ENCODE measurements at places on chromosomes 5 and 9. TPM values are rescaled to one million over a fixed set of nuclear protein-coding genes. Genes with fewer than 3 reads are reported as not detected.

GRCh38 chr5:117486261-117486660 is 911.6 kb upstream of the SEMA6A start:
- no peaks in the 10 kb centered on the region for H3K27me3 ChIP-seq
- no peaks in the 10 kb centered on the region for H3K4me1 ChIP-seq
- H3K4me3 ChIP-seq, result no peak overlapping the region
- no peak overlapping the region for H3K27ac ChIP-seq

- H3K4me1 ChIP-seq, result peaks cover 20% of the 10 kb centered on the region
- H3K36me3 ChIP-seq, result no peaks in the 10 kb centered on the region
- no peak overlapping the region for H3K4me3 ChIP-seq
- DNase-seq, result no peak
- H3K27ac ChIP-seq, result peak overlapping the region; percentile 13
Measured at GRCh38 chr5:141839015-141839513, 39.1 kb downstream of the PCDH1 start.

- no peak for DNase-seq
- no peaks in the 10 kb centered on the region for H3K4me1 ChIP-seq
- H3K4me3 ChIP-seq, result no peak overlapping the region
- H3K27me3 ChIP-seq, result no peaks in the 10 kb centered on the region
- no peak overlapping the region for H3K27ac ChIP-seq
- no peaks in the 10 kb centered on the region for H3K36me3 ChIP-seq
Measured at GRCh38 chr5:144131261-144131660, 39.2 kb downstream of the YIPF5 start.

DNA sequence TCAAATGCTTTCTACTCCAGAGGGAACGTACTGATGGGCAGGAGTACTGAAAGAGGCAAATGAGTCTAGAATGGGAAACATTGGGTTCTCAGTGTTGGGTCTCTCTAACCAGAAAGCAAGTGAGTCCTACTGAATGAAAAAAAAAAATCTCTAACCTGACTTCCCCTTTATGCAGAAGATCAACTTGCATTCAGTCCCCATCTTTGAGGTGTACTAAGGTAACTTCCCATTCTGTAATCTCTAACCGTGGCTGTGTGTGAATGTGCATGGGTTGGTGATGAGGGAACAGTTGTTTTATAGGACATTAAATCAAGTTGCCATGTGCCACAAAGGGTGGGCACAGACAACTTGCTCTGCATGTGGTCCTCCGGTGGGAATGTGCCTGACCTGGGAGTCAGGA is 264.6 kb upstream of the CLINT1 start:
- H3K4me3 ChIP-seq, result no peak overlapping the region
- no peaks in the 10 kb centered on the region for H3K36me3 ChIP-seq
- DNase-seq, result no peak
- no peaks in the 10 kb centered on the region for H3K27me3 ChIP-seq
- H3K27ac ChIP-seq, result no peak overlapping the region

- no peak for DNase-seq
- no peak overlapping the region for H3K27ac ChIP-seq
Measured at GRCh38 chr9:109940561-109940960, 160.6 kb downstream of the PALM2AKAP2 start.

DNA sequence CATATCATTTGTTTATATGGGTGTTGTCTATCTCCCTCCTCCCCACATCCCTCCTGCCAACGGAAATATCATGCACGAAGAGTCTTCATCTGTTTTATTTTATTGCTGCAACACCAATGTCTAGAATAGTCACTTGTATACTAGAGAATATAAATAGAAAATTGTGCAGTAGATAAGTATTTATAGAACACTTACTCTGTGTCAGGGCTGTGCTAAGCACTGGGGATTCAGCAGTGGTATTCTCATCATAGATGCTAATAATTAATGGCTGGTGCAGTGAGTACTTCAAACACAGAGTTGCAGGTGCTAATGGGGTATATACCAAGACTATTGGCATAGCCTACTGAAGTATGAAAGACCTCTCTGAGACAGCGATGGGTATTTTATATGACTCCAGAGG is 353.5 kb upstream of the CDH6 start:
- H3K4me3 ChIP-seq, result no peak overlapping the region
- DNase-seq, result no peak
- no peaks in the 10 kb centered on the region for H3K4me1 ChIP-seq
- H3K27me3 ChIP-seq, result no peaks in the 10 kb centered on the region
- no peaks in the 10 kb centered on the region for H3K36me3 ChIP-seq

- no peak overlapping the region for H3K27ac ChIP-seq
- no peaks in the 10 kb centered on the region for H3K27me3 ChIP-seq
- no peaks in the 10 kb centered on the region for H3K4me1 ChIP-seq
- no peak for DNase-seq
Measured at GRCh38 chr5:28734396-28734795, 1696.0 kb upstream of the CDH9 start.

GADD45G gene
- 16.2 TPM for total RNA-seq

SPINK4 gene
- total RNA-seq, result not detected

DNA sequence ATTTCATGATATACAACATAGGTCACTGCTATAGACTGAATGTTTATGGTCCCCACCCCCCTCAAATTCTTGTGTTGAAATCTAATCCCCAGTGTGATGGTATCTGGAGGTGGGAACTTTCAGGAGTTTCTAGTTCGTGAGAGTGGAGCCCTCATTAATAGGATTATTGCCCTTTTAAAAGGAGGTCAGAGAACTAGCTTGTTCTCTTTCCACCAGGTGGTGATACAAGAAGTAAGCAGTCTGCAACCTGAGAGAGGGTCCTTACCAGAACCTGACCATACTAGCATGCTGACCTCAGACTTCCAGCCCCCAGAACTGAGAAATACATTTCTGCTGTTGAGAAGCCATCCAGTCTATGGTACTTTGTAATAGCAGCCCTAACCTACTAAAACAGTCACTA is 33.3 kb downstream of the TMEM161B start:
- no peaks in the 10 kb centered on the region for H3K36me3 ChIP-seq
- H3K27me3 ChIP-seq, result no peaks in the 10 kb centered on the region
- no peak overlapping the region for H3K4me3 ChIP-seq
- DNase-seq, result no peak
- no peak overlapping the region for H3K27ac ChIP-seq

GRCh38 chr9:16598316-16598715 is 272.2 kb downstream of the BNC2 start:
- H3K4me3 ChIP-seq, result no peak overlapping the region
- H3K36me3 ChIP-seq, result no peaks in the 10 kb centered on the region
- H3K27ac ChIP-seq, result no peak overlapping the region
- DNase-seq, result no peak

PCSK5 gene
- 22.6 TPM for total RNA-seq

DNA sequence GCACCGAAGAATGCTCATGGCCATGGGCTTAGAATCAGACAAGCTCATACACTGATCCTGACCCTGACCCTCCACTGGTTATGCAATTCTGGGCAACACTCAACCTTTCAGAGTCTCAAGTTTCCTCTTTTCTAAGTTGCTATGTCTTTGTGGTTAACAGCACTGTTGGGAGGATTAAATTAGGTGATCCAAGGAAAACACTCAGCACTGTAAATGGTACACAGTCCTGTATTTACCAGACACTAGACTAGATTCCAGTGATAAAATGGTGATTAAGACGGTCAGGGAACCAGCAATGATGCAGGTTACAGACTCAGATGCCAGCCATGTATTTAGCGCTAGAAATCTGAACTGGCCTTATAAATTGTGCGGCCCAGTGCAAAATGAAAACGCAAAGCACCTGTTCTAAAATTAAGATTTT is 8.1 kb downstream of the ARL15 start:
- no peaks in the 10 kb centered on the region for H3K27me3 ChIP-seq
- no peak overlapping the region for H3K27ac ChIP-seq
- no peaks in the 10 kb centered on the region for H3K36me3 ChIP-seq
- H3K4me1 ChIP-seq, result no peaks in the 10 kb centered on the region
- no peak overlapping the region for H3K4me3 ChIP-seq

DNA sequence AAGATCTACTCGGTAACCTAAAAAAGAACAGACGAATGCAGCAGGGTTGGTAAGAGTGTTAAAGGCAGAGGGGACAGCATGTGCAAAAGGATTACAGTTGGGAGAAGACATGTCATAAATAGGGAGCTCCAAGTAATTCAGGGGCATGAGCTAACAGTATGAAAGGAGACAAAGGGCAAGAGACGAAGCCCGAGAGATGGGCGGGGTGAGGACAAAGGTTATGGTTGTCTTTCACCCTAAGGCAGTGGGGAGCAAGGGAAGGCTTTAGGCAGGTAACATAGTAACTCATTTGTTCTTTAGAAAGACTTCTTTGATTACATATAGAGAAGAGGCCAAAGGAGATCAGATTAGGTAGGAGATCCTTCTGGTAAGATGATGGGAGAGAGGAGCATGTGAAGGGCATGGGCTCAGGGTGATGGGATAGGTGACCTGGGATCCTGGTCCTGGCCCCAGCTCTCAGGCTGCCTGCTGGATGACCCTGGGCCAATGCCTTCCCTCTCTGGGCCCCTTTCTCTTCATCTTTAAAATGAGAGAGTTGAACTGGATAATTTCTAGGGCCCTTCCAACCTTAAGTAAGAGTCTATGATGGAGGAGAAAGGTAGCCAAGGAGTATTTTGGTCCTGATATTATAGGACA is 19.5 kb downstream of the MORN5 start:
- H3K27me3 ChIP-seq, result no peaks in the 10 kb centered on the region
- no peaks in the 10 kb centered on the region for H3K4me1 ChIP-seq
- no peaks in the 10 kb centered on the region for H3K36me3 ChIP-seq

SURF2 gene
- total RNA-seq, result 19.9 TPM

PHF24 gene
- 0.25 TPM for total RNA-seq

- no peaks in the 10 kb centered on the region for H3K36me3 ChIP-seq
- peaks cover 13% of the 10 kb centered on the region for H3K4me1 ChIP-seq
- DNase-seq, result no peak
- no peaks in the 10 kb centered on the region for H3K27me3 ChIP-seq
- H3K4me3 ChIP-seq, result no peak overlapping the region
Measured at GRCh38 chr5:179170606-179171005, 110.4 kb downstream of the ZNF354C start.

DNA sequence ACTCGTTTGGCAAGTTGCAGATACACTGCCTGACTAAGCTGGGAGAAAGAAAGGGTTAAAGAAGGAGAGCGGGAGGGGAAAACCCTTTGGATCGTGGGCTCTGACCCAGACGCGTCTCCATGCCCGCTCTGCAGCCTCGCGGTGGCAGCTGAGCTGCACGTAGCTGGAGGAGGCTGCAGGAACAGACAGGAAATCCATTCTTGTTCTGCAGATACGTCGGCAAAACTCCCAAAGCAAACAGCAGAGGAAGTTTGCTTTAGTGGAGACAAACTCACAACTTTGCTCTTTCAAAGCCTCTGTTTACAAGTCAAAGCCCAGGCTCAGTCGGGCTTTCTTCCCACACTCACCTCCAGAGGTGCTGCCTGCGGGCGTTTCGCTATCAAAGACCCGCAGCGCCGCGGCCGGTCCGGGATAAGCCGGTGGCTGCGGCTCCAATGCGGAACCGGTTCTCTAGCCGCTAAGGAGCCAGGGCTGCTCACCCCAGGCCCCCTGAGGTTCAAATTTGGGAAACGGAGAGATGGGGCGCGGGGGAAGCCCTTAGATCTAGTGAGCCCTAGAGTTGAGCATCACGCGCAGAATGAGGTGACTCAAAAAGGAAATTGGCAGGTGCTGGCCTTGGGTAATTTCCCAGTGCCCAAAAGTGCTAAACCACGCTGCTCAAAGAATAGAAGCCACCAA is 60.7 kb downstream of the MAT2B start:
- H3K4me1 ChIP-seq, result peaks cover 21% of the 10 kb centered on the region
- no peak for DNase-seq
- peak overlapping the region; percentile 43 for H3K4me3 ChIP-seq
- no peaks in the 10 kb centered on the region for H3K27me3 ChIP-seq

GDNF gene
- 0.98 TPM for total RNA-seq

DNA sequence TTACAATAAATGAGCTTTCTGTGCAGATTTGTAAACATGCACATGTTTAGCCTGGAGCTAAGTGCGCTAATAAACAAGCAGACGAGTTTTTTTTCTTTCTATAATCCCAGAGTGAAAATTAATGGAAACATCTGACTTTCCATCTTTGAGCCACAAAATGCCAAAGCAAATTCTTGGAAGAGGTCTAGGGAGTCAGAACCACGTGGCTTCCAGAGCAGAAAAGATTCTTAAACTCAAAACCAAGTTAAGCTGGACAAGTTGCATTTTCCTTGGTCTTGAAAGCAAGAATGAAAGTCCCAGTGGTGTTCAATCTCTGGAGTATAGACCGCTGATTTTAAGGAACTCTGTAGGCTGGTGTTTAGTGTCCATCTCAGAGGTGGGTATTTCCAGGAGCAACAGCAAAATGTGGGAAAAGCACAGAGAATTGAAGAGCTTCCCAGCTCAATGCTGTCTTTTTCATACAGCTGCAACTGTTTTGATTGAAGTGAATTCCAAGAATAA is 71.4 kb downstream of the MYO10 start:
- no peak overlapping the region for H3K4me3 ChIP-seq
- no peaks in the 10 kb centered on the region for H3K27me3 ChIP-seq
- no peaks in the 10 kb centered on the region for H3K36me3 ChIP-seq
- H3K27ac ChIP-seq, result peak overlapping the region; percentile 9
- H3K4me1 ChIP-seq, result peaks cover 20% of the 10 kb centered on the region

GRCh38 chr5:95718203-95718602 is 12.9 kb upstream of the RHOBTB3 start:
- no peaks in the 10 kb centered on the region for H3K27me3 ChIP-seq
- no peak overlapping the region for H3K27ac ChIP-seq
- H3K4me1 ChIP-seq, result no peaks in the 10 kb centered on the region
- no peak for DNase-seq
- H3K4me3 ChIP-seq, result no peak overlapping the region
- no peaks in the 10 kb centered on the region for H3K36me3 ChIP-seq

- no peak overlapping the region for H3K27ac ChIP-seq
- no peak for DNase-seq
- H3K4me3 ChIP-seq, result no peak overlapping the region
- H3K27me3 ChIP-seq, result no peaks in the 10 kb centered on the region
- H3K36me3 ChIP-seq, result no peaks in the 10 kb centered on the region
Measured at GRCh38 chr9:106286249-106286648, 576.7 kb upstream of the ZNF462 start.

DNA sequence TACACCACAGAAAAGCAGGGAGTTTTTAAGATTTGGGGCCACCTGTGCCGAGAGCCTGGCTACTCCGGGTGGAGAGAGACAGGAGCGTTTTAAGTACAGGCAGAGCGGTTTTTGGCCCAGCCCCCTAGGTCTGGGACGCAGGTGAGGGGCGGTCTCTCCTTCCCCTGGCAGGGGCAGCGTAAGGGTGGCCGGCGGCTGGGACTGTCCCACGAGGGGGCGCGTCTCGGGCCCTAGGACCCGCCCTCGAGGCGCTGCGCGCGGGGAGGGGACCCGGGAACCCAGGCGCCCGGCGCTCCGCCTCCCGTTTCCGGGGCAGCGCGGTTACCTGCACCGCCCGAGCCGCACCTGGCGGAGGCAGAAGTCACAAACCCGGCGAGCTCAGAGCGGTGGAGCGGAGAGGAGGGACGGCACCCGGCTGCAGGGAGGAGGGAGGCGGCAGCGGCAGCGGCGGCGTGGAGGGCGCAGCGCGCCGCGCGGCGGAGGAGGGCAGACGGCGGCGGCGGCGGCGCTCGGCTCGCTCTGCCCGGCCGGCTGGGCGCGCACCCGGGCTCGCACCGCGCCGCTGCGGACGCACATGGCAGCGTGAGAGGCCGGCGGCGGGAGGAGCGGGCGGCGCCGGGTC is at the start of gene WWC1:
WWC1 (plus strand) TSS at position 304 of the 622 bp plus-strand sequence. CDS start 508 bp downstream, outside the sequence.
- H3K27me3 ChIP-seq, result peaks cover 9% of the 10 kb centered on the region
- peak within 1 kb of the TSS; percentile 47 for H3K4me3 ChIP-seq
- H3K36me3 ChIP-seq, result no peaks in the 10 kb centered on the region
- no peak for DNase-seq
